ENCODE measurements at places on chromosomes 11 and 22.

- no peak for DNase-seq
Measured at GRCh38 chr11:134701564-134702165, 289.6 kb upstream of the B3GAT1 start.

- DNase-seq: peak; percentile 15
Measured at GRCh38 chr11:58330861-58331260, 28.0 kb downstream of the OR5B17 start.

DNA sequence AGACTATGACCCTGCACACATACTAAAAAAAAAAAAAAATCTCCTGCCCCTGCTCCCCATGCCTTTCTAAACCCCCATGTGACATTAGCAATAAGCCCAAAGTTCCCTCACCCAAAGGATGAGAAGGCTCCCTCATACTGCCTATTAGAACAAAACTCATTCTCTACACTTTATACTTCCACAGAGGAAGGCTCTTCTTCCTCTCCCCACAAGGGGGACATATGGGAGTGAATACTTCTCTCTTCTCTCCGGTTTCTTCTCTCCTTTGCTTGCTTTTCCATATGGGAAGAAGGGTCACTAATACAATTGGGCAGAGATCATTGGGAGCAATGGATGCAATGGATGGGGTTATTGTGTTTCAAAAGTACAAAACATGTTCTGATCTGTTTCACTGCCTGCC lies 3.3 kb downstream of the OR52L1 start:
- DNase-seq: no peak

- DNase-seq: peak; percentile 47
Measured at GRCh38 chr11:396948-397548, 3.0 kb downstream of the PKP3 start.

- DNase-seq: no peak
Measured at GRCh38 chr11:103842795-103843194, 193.6 kb upstream of the DDI1 start.

DNA sequence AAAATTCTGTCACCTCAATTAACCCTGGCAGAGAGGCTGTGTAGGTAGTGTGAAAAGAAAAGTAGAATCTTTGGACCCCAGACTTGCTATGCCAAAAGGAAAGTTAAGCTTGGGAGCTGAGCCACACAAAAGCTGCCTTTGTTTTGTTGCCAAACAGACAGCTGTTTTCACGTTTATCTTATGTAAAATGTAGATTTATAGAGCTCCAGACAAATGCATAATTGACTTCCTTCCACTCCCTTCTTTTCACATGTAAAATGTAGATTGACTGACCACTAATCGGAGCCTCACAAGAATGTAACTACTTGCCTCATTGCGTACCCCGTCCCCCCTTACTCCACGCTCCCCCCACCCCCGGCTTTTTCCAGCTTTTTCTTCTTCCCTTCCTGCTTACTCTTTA lies 2302.2 kb upstream of the RAG2 start:
- peak; percentile 11 for DNase-seq

DNA sequence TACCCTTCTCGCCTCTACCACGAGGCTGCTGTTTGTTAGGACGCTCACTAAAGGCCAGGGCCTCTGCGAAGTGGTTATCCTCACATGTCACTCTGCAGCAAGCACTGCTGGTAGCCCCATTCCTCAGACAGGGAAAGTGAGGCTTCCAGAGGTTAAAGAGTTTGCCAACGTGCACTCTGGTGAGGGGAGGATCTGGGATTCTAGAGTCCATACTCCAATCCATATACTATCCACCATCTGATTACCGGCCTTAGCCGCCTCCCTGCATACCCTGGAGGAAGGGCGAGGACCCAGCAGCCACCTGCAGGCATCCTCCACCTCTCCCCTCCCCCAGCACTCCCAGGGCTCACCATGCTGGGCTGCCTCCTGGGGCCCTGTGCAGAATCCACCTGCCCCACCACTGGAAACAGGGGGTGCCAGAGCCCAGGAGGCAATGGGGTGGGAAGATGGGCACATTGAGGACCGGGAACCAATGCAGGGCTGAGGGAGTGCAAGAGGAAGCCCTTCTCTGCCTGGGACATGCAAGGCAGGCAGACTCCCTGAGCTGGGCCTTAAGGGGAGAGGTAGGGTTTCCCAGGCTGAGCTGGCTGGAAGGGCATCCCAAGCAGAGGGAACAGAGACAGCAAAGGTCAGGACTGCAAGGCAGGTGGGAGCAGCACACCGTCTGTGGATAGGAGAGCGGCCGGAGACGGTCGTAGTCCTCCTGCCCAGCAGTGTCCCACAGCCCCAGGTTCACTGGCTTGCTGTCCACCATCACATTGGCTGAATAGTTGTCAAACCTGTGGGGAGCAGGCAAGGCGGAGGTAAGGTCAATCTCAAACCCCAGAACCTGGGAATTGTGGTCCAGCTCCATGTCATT lies 11.7 kb downstream of the RAC2 start:
- no peak for DNase-seq

GRCh38 chr11:69012092-69013008 lies 696 bp downstream of the MRGPRF start:
- DNase-seq: no peak

- DNase-seq: peak; percentile 45
Measured at GRCh38 chr11:7278314-7278917, 26.7 kb downstream of the SYT9 start.

DNA sequence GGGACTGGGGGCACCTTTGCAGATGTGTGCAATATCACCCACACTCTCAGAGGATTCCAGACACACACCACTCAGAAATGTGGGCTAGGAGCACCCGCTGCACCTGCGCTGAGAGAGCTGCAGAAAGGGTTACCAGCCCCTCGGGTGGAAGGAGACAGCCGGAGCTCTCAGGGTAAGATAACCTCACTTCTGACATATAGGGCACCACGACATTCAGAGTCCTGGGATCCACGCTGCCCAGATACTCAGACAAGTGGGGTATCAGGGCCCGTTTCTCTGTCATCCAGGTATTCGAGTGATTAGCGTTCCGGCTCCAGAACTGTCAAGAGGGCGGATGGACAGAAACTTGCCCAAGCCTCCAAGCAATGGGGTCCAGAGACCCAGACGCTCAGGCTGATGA lies 6.2 kb upstream of the SYT8 start:
- DNase-seq: no peak

DNA sequence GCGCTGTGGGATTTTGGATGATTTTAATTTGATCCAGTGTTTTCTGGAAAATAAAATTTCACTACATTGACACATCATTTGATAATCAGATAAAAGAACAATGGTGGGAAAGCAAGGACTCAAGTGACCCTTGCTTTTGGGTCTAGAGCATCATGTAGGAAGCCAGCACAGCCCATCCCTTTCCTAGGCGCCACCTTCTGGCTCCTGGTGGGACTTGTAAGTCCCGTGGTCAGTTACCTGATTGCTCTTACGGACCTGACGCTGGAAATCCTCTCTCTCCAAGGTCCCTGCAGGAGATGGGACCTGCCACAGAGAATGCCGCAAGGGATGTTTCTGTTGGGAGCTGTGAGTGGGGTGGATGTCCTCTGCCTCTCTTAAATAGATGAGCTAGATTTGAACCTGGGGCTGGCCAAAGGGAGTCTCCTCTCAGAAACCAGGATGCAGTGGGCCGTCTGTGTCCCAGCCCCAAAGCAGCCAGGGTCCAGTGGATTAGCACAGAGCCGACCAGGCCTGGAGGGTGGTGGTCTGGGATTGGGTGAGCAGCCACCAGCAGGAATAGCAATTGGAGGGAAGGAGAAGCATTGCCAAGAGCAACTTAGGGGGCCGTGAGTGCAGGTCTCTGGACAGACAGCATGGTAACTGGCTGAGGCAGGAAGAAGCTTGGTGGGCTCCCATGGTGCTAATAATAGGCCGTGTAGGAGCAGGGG lies 21.7 kb downstream of the TIMP3 start:
- no peak for DNase-seq

DNA sequence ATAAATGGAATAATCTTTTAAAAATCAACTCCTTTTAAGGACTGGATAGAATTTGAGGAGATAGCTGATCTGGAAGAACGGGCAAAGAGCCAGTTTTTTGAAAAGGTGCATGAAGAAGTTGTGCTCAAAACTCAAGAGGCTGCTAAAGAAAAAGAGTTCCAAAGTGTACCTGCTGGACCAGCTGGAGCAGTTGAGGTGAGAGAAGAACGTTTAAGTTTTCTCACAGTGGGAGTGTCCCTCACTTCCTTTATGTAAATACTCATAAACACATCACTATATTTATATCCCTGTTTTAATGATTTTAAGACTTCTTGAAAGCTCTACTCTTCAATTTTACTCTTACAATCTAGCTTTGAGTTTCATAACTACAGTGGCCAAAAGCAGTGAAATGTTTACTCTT lies 11.7 kb upstream of the ANKRD42 start:
- DNase-seq: no peak

DNA sequence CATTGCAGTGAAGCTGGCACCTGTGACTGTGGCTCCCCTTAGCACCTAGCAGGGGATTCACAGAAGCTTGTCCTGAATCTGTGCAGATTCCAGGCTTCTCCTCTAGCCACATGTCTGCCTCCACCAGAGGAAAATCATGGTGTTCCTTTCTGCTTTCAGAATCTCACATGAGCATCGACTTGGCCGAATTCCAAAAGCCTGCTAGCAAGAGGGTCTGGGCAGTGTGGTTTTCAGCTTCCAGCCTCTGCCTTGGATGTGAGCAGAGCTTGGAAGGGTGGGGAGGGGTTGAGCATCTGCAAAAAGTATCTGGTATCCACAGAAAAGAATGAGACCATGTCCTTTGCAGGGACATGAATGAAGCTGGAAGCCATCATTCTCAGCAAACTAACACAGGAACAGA lies 911.1 kb downstream of the TBC1D22A start:
- DNase-seq: no peak

DNA sequence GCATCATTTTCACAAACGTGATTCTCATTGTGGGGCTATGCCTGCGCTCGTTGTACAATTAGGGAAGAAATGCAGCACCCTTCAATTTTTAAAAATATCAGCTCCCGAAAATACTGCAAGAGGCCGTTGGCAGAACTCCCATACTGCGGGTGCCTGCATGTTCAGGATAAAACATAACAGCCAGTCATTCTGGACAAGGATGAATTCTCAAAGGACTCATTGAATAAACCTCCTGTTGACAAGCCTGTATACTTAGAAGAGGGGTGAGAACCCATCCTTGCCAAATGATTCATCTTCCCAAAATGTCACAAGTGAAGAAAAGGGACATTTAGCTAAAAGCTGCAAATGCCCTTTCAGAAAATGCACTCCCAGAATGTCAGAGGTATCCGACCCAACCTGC lies 141.9 kb downstream of the CSNK2A3 start:
- DNase-seq: peak; percentile 95

Data from COLO829 (cell line).